ENCODE measurements at places on chromosomes 2 and 18.
A peak's percentile ranks its signal among the peaks of the same experiment; 100 is the strongest.

DNA sequence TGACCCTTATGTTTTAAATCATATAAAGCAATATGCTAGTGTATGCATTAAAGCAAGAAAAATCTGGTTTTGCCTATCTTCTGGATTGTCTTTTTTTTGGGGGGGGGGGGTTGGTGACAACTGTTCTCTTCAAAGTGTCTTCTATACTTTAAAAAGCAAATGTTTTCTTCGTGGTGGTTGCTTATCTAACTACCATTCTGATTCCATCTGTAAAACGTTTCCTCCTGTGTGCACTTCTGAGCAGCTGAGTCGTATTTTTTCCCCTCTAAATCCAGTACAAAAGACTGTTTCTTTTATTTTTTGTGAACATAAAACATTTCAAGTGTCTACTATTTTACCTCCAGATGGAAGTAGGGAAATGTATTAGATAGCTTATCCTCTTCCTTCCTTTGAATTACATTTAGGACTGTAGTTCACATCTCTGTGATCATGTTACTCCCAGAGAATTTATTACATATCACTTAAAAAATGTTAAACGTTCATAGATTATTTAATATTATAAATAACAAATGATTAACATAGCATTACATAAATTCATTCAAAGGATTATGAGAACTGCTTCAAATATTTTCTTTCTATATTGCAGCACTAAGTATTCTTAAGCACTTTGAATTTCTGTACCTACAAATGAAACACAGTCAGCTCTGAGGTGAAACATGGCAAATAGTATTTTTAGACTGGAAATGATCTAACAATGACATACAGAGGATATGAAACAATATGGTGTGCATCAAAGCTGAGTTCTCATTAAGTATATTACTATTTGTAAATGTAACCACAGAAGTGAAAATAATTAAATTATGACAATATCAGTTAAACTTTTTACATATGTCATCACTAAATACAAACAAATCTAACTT lies 56.4 kb downstream of the SCN3A start:
- DNase-seq: no peak

GRCh38 chr2:173119069-173119807 lies 43.6 kb downstream of the MAP3K20 start:
- DNase-seq: no peak

DNA sequence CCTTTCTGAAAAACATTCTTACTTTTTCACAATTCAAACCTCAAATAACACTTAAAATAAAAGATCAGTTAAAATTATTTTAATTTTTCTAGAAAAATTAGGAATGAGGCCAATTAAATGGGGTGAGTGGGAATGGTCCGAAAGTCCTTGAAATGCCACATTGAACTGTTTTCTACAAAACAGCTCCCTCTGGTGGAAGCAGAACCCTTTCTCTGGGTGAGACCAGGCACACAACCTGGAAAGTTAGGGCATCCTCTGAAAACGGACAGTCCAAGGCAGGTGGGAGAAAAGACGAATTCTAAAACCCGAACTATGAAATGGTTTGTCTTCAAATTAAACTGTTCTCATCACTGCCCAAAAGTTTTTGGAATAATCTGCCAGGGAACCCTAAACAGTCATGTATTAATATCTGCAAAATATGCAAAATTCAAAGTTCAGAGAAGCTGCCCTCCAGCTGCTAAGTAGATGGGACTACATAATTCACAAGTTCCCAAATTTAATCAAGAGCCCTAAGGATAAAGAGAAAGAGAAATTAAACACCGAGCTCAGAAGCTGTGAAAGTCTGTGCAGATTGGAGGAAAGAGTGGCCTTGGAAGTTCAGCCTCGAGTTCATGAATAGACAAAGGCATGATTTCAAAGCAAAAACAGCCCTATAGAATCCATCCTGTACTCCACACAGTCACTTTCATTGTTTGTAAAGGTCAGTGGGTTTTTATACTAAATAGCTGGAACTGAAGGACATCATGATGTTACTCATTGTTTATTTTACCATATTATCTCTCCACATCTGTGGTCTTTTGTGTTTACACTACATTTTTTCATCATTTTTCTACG lies 108.3 kb downstream of the PIEZO2 start:
- peak; percentile 27 for DNase-seq

- peak; percentile 87 for DNase-seq
Observed at GRCh38 chr2:19607931-19608771, 249.7 kb upstream of the OSR1 start.

GRCh38 chr2:196597531-196597930 lies 42.0 kb upstream of the CCDC150 start:
- DNase-seq: no peak

- peak; percentile 51 for DNase-seq
Observed at GRCh38 chr18:75247611-75248421, 37.2 kb downstream of the TSHZ1 start.

All from renal cortical epithelial cell (primary cell).